AG20443 (cell line): ENCODE measurements at places on chromosomes 1 and 21.

GRCh38 chr1:19427087-19427781 lies 58.1 kb downstream of the CAPZB start:
- DNase-seq: peak; percentile 57

DNA sequence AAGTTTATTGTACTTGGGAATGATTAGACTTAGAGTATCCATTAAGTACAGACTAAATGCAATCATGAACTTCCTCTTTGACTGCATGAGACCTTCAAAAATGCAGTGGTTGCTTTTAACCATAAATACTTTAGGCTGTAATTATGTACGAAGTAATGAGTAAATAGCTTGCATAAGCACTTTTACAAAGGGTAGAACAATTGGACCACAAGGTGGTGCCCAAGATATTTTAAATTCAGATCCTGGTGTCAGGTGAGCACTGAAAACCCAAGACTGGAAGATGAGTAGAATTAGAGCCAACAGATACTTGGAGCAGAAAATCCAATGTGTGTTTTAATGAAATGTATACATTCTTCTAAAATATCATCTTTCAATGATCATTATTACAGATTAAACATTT lies 43.4 kb upstream of the RHOU start:
- DNase-seq: peak; percentile 30

DNA sequence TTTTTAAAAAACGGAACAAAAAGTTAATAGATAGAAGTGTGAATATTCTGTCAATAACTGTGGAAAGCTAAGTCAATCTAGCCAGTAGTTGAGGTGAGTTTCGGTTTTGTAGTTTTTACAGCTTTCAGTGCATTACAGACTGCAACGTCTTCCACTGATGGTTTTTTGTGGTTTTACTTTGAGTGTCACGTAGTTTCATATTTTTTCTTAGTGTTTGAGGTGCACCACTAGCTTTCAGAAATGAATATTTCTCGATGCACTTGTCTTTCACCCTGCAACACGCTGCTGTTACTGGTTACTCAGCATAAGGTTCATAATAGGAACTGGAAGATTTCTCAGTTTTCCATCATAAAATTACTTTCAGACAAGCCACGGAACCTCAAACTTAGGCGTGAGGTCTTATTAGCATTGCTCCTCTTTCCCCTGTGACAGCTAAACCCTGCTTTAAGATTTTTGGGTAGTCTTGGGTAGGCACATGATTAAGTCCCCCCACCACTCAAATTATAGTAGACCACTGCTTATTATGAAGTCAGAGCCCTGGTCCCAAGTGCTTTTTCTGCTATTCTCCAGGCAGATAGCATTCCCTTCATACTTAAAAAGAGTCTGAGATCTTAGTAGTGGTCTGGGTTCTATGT lies 1412.7 kb downstream of the KCNT2 start:
- DNase-seq: no peak

- no peak for DNase-seq
Observed at GRCh38 chr1:52928015-52928404, 934 bp downstream of the SCP2 start.

DNA sequence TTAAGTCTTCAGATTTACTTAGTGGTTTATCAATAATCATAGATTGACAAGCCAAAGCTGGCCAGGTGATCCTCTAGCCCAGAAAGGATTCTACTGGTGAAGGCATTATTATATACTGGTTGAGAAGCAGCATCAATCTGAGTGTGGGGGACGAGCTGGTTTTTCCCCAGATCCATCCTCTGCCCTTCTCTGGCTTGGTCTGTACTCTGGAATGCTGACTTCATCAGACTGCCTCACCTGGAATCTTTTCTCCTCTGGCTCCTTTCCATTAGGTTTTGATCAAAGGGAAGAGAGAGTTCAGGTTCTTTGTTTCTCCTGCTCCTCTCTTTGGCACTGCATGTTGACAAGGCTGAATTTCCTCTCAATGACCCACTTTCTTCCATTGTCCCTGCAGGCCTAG lies 93.9 kb downstream of the KCTD3 start:
- no peak for DNase-seq

- DNase-seq: no peak
Observed at GRCh38 chr1:190144650-190145049, 333.0 kb downstream of the BRINP3 start.

DNA sequence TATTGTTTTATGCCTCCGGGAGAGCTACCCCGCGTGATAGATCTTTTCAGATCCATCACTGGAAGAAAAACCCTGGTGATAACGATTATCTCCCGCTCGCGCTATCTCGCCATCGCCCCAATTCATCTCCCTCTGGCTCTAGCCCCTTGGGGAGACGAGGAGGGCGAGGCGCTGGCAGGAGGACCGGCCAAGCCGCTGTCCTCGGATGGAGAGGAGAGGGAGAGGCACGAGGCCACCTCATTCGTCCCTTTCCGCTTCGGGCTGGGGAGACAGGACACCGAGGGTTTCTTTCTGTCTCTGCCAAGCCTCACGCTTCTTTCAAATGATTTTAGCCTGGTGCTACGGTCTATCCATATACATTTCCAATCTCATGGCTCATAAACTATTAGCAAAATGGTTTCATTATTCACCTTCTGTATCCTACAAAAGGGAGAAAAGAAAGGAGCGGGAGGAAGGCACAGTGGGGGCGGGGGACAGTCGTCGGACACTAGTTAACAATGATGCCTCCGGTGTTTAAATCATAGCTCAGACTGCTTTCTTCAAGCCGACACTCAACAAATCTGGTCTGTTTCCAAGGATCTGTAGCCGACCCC lies 415.0 kb upstream of the ESRRG start:
- no peak for DNase-seq

DNA sequence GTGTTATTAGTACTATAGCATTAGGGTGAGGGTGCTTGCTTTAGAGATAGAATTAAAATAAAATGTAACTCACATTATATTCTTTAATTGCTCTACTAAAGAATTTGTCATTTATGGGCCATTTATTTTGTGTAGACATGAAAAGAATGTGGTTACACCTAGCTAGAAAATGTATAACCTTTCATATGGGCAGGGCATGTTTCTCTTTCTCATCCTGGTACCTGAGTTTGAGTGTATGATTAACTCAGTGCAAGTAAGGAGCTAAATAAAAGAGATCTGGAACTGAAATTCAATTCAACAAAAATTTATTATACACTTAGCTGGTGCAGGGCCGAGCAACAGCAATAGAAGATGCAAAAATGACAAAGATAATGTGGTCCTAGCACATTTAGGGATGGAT lies 47.4 kb downstream of the MAP3K7CL start:
- DNase-seq: no peak

- DNase-seq: no peak
Observed at GRCh38 chr1:89556726-89557444, 32.3 kb downstream of the LRRC8B start.

- no peak for DNase-seq
Observed at GRCh38 chr1:162389021-162389818, 7.7 kb downstream of the C1orf226 start.

DNA sequence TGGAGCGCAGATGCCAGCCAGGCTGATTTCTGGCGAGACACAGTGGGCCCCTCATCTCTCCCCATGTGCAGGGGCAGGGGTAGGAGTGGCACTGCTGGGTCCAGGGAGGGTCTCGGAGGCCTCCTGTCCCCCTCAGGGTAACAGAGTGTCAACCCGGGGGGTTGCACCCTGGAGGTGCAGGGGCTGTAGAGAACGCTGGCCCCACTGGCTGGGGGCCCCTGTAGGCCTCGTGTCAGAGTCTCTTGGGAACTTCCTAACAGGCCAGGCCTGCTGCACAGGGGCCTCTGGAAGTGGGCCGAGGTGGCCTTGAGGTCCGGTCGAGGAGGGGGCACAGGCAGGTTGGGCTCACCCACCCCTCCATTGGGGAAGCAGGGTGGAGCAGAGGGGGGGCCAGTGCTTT lies 38.9 kb upstream of the AJAP1 start:
- no peak for DNase-seq

- DNase-seq: peak; percentile 94
Observed at GRCh38 chr1:23562137-23562876, 3.0 kb upstream of the ID3 start.

GRCh38 chr1:15883326-15883725 lies 35.8 kb downstream of the SPEN start:
- no peak for DNase-seq

- DNase-seq: no peak
Observed at GRCh38 chr1:29743264-29743663, 506.9 kb downstream of the PTPRU start.

- DNase-seq: no peak
Observed at GRCh38 chr1:113137563-113137962, 64.6 kb downstream of the LRIG2 start.

DNA sequence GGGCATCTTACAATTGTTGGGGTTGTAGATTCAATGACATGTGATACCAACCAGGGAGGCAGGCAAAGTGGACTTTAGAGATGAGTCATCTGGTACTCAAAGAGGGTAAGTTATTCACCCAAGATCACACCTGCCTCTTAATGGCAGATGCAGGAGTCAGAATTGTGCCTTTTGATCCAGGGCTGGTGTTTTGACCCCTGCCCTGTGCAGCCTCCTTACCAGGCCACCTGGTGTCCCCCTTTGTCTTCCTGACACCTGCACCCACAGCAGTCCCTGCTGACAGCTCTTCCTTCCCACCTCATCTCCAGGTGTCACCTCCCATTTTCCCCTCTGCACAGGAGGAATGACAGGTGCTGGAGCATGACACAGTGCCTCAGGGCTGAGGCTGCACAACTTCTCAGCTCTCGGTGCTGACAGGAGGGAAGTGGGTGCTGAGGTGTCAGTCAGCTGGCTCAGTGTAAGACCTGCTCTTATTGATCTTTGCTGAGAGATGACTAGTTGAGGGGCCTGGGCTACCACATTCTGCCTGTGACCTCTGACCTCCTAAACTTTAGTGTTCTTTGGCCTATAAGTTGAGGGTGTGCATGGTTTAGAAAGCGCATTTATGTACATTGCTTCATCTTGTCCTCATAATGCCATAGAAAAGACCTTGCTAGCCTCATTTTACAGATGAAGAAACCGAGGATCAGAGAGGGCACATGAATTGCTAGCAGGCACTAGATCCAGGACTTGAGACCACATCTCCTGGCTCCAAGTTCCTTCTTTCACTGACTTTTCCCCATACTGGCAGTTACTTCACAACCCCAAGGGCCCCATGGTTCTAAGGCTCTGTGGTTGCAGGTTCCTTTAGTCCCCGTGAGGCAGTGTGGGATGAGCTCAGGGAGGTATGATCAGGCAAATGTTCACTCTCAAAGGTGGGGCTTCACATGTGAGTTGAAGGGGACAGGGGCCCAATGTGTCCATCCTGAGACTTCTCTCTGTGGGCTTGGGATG lies 31.3 kb downstream of the CACNA1E start:
- no peak for DNase-seq

DNA sequence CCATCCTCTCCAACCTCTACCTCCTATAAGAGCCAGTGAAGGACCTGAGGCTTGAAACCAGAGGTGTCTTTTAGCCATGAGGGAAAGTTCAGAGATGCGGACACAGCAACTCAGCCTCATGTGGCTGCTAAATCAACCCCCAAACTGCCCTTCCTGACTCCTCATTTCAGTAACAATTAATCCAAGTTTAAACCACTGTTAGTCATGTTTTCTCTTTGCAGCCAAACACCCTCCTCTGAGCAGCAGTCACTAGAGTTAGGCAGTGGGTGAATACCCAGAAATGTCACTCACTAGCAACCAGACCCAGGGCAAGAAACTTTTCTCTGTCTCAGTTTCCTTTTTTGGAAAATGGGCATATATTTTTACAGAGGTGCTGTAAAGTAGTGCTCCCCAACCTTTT lies 71.2 kb downstream of the KCNJ15 start:
- DNase-seq: peak; percentile 45

GRCh38 chr1:31815752-31816500 lies at the start of gene SPOCD1:
Gene SPOCD1, minus strand, starts transcription at chr1:31816022. Its CDS starts 689 bp downstream, at chr1:31815333.
- DNase-seq: peak; percentile 96
